ENCODE measurements at places on chromosomes 11 and 22. TPM values are rescaled to one million over a fixed set of nuclear protein-coding genes. Genes with fewer than 3 reads are reported as not detected.

DNA sequence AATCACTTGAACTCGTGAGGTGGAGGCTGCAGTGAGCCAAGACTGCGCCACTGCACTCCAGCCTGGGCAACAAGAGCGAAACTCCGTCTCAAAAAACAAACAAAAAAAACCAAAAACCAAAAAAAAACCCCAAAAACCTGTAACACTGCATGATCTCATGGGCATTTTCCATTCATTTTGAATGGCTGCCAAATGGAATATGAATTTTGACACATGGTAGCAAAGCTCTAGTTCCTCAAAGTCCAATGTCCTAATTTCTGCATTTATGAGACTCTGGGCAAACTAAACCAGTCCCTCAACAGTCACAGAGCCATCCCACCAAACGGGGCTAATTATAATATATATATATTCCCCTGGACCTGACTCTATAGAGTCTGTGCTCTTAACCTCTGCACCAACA, 61.8 kb downstream of the SGSM3 start:
- DNase-seq = no peak

DNA sequence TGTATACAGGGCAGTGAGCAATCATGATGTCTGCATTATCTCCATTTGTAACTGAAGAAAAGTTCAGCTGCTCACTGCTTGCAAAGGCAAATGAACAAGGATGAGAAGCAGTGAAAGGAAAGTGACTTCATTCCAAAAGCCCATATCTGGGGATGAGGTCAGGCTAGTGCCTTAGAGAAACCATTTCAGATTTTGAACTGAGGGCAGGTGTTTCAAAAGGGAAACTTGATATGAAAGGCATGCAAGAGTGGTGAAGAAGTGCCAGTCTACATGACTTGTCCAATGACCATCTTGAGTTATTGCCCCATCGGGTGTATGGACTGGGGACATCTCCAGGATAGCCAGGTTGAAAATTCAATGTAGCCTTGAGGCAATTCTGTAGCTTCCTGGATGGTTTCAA, 7.3 kb upstream of the APOL4 start:
- DNase-seq = no peak

DNA sequence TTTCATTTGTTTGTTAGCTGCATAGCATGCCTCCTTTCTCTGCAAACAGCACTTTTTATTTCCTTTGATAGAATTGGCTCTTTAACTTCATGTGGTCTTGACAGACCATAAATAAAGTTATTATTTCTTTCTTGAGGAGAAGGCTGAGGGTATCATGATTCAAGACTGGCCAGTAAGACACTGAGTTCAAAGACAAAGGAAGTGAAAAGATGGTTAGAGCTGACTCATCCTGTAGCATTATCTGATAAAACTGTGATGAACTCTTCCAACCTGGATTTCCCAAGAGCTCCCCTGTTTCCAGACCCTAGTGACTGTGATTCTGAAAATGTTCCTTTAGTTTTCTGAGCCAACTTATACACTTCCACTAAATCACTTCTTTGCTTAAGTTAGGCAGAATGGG, 179.3 kb upstream of the FAT3 start:
- no peak for DNase-seq

DNA sequence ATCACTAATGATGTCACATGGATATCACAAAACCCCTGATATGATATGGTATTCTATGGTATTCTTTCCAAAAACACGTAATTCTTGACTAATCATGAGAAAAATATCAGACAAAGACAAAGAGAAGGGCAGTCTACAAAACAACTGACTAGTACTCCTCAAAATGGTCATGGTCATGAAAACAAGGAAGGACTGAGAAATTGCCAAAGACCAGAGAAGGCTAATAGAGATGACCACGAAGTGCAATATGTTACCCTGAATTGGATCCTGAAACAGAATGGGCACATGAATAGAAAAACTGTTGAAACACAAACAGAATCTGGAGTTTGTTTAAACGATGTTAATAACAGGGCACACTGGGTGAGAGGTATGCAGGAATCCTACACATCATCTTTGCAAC, 10.2 kb downstream of the CKAP5 start:
- DNase-seq = no peak

GRCh38 chr11:122486793-122487495, 168.6 kb upstream of the UBASH3B start:
- DNase-seq = peak; percentile 72

GRCh38 chr11:13110929-13111812, 102.1 kb downstream of the RASSF10 start:
- DNase-seq = peak; percentile 95

DNA sequence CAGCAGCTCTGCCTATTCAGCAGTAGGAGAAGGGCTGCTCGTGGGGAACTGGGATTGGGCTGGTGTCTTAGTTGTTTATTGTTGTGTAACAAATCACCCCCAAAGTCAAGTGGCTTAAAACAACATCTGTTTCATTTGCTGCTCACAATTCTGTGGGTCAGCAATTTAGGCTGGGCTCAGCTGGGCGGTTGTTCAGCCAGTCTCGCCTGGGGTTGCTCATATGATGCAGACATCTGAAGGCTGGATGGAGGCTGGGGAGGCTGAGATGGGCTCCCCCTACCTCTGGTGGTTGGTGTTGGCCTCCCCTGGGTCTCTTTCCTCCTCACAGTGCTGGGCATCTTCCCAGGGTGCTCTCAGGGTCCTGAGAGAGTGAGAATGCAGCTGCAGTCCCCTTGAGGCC, 43.3 kb upstream of the PARVG start:
- no peak for DNase-seq

GRCh38 chr11:70473873-70474690, 75.8 kb downstream of the CTTN start:
- no peak for DNase-seq

DNA sequence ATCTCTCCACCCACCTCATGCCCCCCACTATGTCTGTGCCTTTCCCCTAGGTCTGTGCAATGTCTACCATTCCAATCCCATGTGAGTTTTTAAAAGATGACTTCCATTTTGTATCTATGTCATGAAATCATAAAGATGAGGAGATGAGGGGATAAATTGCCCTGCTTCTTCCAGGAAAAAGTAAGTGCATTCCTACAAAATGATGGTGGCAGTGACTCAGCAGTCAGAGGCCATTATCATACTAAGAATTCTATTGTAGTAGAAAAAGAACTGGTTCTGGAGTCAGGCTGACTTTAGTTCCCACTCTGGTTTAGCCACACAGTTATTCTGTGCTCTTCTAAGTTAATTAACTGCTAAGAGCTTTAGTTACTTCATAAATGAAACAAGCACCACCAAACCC, 89.6 kb upstream of the API5 start:
- DNase-seq = no peak

DNA sequence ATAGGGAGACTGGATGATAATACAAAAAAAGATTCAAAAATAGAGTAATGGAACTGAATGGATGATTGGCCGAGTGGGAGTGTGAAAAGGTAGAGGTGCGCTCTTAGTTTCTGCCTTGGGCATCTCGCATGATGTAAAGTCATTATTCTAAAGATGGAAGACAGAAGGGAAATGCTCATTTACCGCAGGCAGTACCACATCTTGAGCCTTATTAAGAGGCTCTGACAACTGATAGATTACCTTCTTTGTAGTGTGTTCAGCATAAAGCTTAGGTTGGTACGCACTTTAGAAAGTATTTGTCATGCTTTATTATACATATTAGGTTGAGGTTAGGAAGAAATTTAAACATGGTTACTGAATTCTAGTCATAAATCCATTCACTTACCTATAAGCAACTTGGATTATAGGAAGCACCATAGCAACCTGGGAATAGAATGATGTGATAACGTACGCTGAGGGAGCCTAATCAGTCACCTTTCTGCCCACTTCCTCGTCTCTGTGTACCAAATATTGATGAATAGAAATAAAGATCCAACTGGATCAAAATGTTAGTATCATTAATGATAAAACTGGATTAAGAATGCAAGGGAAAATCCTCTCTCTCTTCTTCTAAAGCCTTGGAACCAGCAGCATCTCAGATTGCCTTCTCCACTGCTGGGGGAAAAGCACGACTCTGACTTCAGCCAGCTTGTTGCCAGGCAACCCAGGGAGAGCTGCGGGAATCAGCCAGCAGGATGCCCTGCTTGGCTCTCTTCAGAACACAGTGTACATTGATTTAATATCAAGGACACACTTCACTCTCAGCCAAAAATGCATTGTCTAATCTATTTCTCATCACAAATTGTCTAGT, 29.0 kb upstream of the VWA5A start:
- DNase-seq = no peak

DNA sequence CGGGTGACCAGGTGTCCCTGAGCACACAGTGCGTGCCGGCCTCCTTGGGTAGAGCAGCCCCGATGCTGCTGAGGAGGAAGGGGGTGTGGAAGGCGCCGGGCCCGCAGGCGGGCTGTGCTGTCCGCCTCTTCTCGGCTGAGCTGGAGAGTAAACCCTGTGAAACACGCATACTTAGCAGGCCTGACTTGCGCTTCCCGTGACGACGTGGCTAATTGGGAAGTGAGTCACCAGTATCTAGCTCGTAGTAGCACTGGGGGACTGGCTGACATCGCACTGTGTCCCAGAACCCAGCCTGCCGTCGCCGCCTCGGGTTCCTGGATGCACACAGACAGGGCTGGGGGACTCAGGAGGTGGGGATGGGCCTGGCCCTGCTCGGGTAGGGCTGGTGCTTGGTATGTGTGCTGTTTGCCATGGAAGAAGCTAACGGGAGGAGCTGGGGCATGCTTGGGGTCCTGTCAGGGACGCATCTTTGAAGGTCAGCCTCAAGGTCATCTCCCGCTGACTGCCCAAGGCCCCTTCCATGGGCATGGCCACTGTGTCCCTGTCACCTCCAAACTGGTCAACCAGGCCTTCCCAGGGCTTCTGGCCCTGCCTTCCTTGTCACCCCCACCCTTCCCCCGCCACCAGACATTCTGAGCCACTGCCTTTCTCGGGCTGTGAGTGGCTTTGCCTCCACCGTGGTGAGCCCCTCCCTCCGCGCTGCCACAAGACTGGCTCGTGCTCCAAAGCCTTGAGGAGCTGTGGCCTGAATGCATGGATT, 1327.0 kb downstream of the BRD1 start:
- DNase-seq = no peak

DNA sequence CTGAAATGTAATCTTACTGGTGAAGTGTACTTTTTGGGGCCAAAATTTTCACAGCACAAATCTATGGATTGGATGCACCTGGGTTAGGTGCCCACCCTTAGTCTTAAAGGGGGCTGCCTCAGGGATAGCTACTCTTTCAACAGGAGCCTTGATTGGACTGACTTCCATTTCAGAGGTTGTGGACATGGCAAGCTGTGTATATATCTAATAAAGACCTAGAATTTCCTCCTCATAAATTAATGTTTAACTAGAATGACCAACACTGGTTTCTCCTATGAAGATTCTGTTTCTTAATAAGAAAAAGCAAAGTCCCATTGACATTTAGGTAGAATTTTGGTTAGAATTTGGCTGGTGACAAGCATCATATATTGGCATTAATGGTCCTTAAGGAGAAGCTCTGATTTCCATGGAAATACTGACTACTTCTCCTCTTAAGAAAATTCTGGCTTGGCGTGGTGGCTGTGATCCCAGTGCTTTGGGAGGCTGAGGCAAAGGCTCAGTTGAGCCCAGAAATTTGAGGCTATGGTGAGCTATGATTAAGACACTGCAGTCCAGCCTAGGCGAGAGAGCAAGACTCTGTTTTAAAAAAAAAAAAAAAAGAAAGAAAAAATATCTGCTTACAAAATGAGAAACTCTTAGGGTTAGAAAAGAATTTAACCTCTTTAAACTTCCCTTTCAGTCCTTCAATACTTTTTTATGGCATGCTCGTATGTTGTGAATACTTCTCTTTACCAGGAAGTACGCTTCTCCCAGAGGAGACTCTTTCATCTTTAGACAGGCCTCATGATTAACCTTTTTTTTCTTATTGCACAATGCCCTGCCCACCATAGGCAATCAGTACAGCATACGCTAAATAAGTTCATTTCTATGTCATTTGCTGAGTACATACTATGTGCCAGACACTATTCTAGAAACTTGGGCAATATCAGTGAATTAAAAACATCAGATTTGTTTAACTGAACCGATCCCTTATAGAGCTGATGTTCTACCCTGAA, 77.2 kb downstream of the PRR5L start:
- DNase-seq = no peak

GRCh38 chr22:37456346-37456745, 29.1 kb upstream of the ELFN2 start:
- no peak for DNase-seq

- DNase-seq = no peak
Measured at GRCh38 chr11:35590412-35590811, 27.8 kb upstream of the FJX1 start.

DNA sequence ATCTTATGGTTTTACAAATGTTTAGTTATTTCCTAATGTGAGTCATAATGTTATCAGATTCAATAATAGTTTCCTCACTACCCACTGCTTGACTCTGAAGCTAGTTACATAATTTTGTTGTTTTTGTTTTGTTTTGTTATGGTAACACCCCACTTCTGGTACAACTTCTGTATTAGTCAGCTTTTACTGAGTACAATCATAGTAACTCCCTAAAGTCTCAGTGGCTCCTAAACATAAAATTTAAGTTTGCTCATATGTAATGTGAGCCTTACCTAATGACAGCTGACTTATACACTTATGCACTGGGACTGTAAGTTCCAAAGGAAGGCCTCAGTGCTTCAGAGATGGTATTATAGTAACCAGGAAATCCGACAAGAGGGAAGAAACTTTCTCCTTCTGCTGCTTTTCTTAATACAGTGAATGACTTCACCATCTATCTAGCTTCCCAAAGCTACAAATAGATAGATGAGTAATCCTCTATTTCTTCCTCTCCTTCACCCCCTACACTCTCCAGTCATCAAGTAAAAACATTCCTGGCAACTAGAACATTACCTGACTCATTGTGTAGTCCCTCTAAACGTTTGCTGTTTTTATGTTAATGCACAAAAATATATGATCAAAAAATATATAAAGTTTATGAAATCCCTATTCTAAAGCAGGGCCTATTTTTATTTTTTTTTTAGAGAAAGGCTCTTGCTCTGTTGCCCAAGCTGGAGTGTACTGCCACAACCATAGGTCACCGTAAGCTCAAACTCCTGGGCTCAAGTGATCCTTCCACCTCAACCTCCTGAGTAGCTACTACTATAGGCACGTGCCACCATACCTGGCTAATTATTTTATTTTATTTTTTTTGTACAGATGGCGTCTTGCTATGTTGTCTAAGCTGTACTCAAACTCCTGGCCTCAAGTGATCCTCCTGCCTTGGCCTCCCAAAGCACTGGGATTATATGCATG, 563.0 kb downstream of the SOX6 start:
- DNase-seq = no peak

DNA sequence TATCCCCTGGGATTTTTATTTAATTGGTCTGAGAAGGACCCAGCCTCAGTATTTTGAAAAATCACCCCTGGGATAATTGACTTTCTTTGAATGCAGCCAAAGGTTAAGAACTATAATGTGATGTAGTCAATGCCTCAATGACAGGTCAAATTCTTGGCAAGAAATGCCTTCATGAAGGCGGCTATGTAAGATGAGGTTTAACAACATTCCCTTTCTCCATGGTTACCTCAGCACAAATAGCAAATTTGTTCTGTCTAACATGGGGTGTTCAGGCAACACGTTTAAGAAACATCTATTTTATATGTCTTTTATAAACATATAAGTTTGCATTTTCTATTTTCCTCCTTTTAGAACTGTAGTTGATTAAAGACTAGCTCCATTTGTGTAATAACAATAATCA, 5.3 kb downstream of the SLN start:
- no peak for DNase-seq

The GLB1L3 gene
- not detected for total RNA-seq

The IRAG1 gene
- total RNA-seq = 0.79 TPM

The RBFOX2 gene
- 149 TPM for total RNA-seq

The MMP27 gene
- total RNA-seq = not detected

Data from dermis blood vessel endothelial cell (primary cell).